ENCODE measurements at places on chromosomes 2 and 18.

DNA sequence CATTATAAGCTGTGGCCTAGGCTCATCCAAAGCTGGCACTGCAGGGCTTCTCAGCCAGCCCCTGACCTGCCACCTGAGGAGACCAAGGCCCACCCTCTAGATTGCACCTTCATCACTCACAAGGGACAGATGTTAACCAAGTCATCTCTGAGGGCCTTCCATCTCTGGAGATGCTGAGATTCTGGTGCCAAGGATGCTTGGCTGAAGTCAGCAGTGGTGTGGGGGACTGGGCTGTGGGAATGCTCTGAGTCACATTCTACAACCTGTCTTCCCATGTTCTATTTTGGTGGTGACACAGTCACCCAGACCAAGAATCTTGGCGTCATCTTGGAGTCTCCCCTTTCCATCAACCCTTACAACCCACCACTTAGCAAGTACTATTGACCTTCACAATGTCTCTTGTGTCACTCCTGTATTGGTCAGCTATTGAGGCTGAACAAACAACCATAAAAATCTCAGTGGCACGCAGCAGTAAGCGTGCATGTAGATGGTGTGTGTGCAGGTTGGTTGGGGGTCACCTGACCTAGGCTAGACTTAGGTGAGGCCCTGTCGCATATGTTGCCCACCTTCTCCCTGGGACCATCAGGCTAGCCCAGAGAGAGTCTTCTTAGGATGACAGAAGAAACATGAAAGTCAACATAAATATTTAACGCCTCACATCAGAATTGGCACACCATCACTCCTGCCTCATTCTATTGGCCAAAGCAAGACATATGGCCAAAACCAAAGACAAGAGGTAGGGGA, 135.0 kb downstream of the SMAD7 start:
- peak; percentile 17 for ATAC-seq

GRCh38 chr2:171432969-171433762, 624 bp downstream of the METTL8 start:
- ATAC-seq: peak; percentile 11

DNA sequence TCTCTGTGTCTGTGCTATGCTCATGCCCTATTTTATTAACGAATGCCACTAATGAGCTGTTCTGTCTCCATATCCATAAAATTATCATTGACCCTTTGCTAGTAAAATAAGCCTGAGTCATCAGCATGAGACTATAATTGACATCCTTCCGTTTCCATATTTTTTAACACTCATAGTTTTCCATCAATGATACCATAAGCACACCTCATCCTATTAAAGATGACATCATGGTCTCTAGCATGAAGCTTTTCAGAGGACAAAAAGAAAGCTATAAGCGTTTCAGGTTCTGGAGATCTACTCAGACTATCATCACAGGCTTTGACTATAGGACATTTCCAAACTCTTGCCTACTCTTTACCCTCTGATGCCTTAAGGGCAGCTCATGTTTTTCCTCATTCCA, 1.2 kb upstream of the DSC2 start:
- ATAC-seq: no peak

DNA sequence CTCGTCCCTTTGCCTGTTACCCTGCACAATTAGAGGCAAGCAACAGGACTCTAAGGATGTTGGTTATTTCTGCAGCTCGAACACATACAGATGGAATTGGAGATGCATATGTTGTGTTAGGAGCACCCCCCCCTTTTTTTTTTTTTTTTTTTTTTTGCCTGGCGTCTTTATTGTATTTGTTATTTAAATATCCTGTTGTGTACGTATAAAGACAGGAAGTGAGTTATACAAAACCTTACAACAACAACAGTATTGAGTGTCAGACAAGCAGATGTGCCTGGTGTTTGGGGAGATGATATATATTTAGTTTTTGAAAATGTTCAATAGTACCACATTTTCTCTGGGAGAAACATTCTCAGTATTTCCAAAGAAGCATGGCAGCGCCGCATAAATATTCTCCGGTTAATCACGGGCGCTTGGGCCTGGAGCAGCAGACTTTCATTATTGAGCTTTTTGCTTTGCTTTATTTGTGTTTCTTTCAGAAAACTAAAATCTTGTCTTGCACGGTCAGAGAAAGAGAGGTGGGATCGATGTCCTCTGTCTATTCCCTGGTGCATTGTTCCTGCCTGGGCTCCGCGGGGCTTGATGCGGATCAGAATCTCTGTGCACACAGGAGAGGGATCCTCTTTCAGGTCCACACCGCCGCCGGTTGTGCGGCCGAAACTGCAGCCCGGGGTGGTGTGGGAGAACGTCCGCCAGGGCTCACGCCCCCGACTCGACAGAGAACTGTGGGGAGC, 23.2 kb upstream of the ZNF516 start:
- no peak for ATAC-seq

DNA sequence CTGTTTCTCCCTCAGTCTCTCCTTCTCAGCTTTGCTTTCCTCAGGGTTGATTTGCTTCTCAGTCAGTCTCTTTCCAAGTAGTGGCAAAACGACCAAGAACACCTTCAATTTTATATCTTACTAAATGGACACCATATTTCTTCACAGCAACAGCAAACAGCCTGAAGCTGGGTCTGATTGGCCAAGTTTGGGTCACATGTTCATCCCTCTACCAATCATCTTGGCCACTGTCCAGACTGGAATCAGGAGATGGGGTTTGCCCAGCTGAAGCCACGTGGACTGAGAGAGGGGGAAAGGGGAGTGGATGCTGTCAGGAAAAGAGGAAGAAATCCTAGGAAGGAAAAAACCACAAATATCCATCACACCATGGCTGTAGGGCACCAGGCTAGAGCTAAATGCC, 42.0 kb upstream of the ACMSD start:
- ATAC-seq: no peak

DNA sequence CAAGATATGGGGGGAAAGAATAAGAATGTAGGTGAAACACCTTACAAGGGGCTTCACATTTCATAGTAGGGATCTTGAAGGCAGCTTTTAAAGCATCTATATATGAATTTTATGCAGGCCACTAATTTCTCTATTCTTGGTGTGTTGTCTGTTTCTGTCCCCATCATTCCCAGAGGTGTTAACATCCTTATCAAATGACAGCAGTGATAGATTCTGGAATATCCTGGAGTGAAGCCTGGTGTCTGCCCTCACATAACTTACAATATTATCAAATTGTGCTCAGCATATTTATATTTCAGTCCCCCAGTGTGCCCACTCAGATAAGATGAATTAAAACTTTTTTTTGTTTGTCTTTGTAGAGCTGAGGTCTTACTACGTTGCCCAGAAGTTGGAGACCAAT, 486.2 kb downstream of the EPHA4 start:
- no peak for ATAC-seq

DNA sequence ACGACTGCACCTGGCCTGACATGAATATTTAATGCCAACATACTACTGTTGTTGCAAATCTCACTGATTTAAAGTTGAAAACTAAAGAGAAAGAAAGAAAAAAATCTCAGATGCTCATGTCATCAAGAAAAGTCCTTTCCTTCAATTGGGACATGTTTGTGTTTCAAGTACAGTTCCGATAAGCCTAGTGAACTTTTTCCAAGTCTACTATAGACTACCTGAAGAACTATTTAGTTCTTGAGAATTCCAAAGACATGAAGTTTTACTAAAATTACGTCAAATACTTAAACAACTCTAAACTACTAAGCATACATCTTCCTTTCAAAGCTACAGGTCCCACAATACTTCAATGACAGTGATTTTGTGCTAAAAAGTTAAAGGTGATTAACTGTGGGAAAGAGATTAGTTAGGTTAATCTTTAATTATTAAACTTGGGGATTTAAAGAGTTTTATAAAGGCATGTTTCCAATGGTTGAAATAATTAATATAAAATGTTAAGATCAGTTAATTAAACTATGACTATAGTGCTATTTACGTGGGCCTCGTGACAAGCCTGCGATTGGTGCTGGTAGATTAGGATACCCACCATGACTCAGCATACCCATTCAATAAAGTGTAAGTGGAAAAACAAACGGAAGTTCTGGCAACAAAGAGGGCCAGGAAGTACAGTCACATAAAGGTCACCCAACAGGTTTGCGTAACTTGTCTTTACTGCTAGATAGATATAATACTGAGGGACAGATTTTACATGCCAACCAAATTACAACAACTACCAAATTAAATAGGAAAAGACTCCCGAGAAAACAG, 55.5 kb downstream of the SEPTIN10 start:
- peak; percentile 57 for ATAC-seq

DNA sequence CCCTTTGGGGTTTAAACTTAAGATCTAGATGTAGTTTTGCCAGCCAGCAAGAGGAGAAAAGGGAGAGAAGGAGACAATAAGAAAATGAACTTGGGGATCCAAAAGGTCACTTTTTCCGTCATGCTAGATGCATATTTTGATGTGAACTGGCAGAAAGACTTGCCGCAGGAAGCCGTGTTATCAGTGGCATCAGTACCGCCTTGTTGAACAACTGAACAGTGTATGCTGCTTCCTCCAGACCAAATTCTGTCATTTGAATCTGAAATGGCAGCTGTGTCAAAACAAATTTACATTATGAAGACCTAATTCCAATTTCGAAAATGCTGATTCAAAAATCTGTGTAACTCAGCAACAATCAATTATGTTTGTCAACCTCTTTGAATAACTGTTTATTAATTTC, 42.1 kb downstream of the TMEM200C start:
- no peak for ATAC-seq

GRCh38 chr2:113028112-113028511, 22.9 kb downstream of the IL36A start:
- no peak for ATAC-seq

DNA sequence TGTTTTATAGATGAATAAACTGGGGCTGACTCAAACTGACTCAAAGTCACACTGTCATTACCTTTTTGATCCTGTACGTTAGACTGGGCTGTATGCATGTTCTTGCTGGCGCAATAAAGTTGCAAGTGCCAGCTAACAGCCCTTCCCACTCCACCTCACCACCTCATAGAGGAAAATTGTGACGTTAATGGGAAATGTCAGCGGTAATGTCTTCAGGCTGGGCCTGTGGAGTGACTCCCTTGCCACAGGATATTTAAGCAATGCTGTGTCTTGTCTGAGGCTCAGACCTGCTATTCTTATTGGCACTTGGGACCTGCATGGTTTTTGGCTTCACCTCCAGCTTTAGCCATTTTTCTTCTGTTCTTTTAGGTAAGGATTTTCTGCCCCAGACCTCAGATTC, 25.2 kb upstream of the CASP10 start:
- ATAC-seq: peak; percentile 52

DNA sequence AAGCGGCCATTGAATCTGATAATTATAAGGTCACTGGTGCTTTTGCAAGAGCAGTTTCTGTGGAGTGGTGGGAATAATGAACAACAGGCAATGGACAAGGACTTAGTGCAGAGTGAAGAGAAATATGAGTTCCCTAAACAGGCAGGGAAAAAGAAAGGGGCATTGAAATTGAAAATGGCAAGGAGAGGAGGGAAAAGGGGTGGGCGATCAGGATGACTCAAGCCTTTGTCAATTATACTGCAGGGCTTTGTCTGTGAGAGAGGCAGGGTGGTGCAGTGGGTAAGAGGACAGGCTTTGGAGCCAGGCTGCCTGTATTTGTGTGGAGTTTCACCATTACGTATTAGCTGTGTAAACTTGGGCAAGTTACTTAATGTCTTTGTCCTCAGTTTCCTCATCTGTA, 29.5 kb upstream of the PAIP2B start:
- no peak for ATAC-seq

GRCh38 chr2:3637692-3638455, 20.1 kb upstream of the ALLC start:
- ATAC-seq: no peak

DNA sequence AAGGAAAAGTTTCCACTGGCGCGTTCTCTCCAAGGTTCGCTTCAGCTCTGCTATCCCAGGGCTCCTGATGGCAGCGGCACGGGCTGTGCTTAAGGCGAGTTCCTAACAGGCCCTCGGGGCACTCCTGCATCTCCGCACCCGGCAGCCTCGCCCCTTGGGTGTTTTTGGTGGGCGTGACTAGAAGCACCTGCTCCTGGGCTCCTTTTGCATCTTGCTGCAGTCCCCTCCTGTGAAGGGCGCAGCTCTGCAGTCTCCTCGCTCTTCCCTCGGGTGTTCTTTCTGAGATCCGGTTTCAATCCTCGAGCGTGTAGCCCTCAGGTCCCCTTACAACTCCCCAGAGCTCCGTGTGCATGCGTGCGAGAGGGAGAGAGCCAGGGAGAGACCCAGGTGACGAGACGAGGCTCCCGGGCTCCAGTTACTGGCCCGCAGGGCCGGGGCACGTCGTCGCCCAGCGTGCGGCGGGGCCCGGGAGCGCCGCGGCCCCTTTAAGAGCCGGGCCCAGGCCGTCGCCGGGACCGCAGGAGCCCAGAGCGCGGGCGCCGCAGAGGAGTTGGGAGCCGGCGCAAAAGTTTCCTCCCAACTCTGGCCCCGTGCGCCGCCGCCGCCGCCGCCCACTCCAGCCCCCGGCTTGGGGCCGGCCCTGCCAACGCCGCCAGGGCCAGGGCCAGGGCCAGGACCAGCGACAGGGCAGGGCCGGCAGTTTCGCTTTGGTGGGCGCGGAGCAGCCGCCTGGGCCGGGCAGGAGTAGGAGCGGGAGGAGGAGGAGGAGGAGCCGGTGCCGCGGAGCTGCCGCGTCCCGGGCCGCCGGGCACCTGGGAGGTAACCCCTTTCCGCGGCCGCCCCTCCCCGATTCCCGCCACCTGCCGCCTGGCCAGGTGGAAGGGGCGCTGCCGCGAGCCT, at the start of gene PARD3B:
PARD3B (plus strand) TSS at position 515 of the 900 bp plus-strand sequence. CDS start 525 bp downstream, outside the sequence.
- peak; percentile 69 for ATAC-seq

GRCh38 chr2:127551221-127551930, 15.9 kb downstream of the MYO7B start:
- no peak for ATAC-seq

DNA sequence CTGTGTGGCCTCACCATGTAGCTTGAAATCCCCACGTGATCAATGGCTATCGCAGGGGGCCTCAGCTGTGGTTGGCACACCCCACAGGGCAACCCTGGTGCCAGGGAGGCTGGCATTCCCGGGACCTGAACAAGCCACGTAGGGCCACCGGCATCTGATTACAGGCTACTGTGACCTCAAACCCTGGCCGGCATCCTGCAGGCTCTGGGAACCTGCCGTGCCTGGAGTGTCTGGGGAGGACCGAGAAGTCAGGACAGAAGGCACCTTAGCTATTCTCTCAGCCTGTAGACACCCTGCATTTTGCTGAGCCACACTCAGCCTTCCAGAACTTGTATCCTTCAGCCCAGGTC, 213.0 kb downstream of the GLI2 start:
- ATAC-seq: no peak

- ATAC-seq: no peak
Measured at GRCh38 chr2:239127513-239127912, 273.3 kb downstream of the HDAC4 start.

DNA sequence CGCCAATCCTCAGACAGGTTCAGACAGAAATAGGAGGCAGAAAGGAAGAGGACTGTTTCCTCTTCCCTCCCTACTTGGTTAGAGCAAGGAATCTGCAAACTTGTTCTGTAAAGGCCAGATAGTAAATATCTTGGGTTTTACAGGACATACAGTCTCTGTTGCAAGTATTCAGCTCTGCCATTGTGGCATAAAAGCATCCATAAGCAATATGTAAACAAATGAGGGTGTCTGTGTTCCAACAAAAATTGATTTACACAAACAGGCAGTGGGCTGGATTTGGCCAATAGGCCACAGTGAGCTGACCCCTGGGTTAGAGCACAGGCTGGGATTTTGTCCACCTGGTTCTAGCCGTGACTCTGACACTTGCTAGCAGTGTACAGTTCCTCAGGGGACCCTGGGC, 89.4 kb downstream of the NRP2 start:
- no peak for ATAC-seq
